ENCODE measurements at places on chromosomes 7 and 10. TPM values are rescaled to one million over a fixed set of nuclear protein-coding genes. Genes with fewer than 3 reads are reported as not detected.

DNA sequence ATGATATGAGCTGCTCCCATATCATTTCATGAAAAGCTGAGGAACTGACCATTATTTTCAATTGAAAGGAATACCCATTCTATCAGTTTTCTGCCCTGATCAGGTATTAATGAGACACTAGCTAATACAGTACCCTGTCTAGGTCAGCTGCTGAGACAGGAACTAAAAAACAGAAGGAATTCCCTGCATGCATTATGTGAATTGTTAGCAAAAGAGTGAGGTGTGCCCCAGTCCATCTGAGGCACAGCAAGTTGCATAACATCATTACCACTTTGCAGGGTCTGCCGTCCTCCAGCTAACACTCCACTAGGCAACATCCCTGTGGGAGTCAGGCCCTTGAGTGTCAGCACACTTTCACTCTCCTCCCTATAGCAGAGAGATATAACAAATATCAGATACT is 11.1 kb upstream of the MSS51 start:
- H3K27me3 ChIP-seq = no peaks in the 10 kb centered on the region
- H3K36me3 ChIP-seq = peaks cover 12% of the 10 kb centered on the region
- no peak overlapping the region for H3K27ac ChIP-seq

DNA sequence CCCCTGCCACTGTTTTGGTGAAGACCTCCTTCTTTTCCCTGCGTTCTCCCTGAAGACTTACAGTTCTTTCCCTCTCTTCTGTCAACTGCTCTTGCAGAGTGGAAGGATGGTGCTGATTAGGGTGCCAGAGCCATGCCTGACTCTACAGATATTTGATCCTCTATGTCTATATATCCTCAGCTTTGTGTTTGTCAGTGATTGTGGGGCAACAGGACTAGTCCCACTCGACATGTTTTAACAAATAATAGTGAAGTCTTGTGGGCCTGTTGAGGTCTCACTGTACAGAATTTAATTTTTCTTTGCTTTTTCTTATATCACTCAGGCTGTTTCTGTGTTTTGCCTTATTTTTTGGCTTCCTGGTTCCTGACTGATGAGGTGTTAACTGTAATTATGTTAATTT is 5.0 kb downstream of the PLEKHA1 start:
- no peak for DNase-seq
- peaks cover 1% of the 10 kb centered on the region for H3K36me3 ChIP-seq
- H3K4me3 ChIP-seq = no peak overlapping the region
- no peaks in the 10 kb centered on the region for H3K27me3 ChIP-seq
- H3K27ac ChIP-seq = no peak overlapping the region

DNA sequence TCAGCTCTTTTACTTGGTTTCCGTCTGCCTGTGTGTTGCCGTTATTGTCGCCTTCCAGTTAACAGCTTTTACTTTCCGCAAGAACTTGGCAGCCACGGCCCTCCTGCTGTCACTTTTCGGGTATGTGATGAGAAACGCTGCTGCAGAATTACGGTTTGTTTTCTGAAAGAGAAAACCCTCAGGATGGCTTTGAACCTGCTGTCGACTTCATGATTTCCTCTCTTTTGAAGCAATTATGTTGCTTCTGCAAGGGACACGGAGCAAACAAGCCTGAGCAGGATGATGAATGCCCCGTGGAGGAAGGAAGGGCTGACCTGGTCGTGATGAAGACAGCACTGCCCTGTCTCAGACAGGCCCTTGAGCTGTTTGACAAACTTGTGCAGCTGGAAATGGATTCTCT is 339.8 kb downstream of the ABCA13 start:
- no peaks in the 10 kb centered on the region for H3K36me3 ChIP-seq
- no peaks in the 10 kb centered on the region for H3K4me1 ChIP-seq
- DNase-seq = no peak
- no peak overlapping the region for H3K27ac ChIP-seq

GRCh38 chr7:121282129-121282528 is 46.7 kb upstream of the WNT16 start:
- H3K4me1 ChIP-seq = no peaks in the 10 kb centered on the region
- no peaks in the 10 kb centered on the region for H3K27me3 ChIP-seq
- no peak overlapping the region for H3K27ac ChIP-seq
- H3K36me3 ChIP-seq = no peaks in the 10 kb centered on the region
- no peak for DNase-seq

GRCh38 chr10:132981173-132981555 is 38.8 kb upstream of the CFAP46 start:
- peaks cover 13% of the 10 kb centered on the region for H3K27me3 ChIP-seq
- no peaks in the 10 kb centered on the region for H3K4me1 ChIP-seq
- H3K27ac ChIP-seq = no peak overlapping the region
- H3K36me3 ChIP-seq = no peaks in the 10 kb centered on the region
- no peak overlapping the region for H3K4me3 ChIP-seq

GRCh38 chr7:78777829-78778228 is 675.6 kb downstream of the MAGI2 start:
- no peak for DNase-seq
- H3K36me3 ChIP-seq = no peaks in the 10 kb centered on the region
- H3K4me3 ChIP-seq = no peak overlapping the region
- no peak overlapping the region for H3K27ac ChIP-seq
- no peaks in the 10 kb centered on the region for H3K4me1 ChIP-seq

GRCh38 chr10:46534828-46535524 is 21.5 kb downstream of the GPRIN2 start:
- H3K27me3 ChIP-seq = no peaks in the 10 kb centered on the region
- peaks cover 6% of the 10 kb centered on the region for H3K4me1 ChIP-seq
- no peak for DNase-seq
- H3K4me3 ChIP-seq = no peak overlapping the region
- no peak overlapping the region for H3K27ac ChIP-seq

DNA sequence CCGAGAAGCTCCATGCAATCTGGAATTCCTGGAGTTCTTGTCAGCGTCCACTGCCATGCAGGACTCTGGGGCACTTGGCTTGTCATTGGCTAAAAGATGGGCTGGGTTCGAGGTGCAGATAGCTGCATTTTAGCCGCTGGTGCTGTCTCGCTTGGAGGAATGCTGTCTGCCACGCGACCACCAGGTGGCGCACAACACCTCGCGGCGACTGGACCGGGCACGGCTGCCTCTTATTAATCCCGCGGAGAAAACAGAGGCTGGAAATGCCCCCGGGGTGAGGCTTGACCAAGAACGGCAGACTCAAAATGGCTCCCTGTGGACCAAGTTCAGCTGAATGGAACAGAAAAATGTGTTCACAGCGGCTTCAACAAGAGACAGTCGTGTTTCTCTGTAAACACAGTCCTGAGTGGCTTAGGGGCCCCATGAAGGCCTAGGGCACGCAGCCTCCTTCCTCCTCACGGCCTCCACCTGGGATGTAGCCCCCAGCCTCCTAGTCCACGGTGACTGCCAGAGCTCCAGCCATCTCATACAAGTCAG is 46.2 kb downstream of the AOC1 start:
- peaks cover 1% of the 10 kb centered on the region for H3K27me3 ChIP-seq
- peaks cover 18% of the 10 kb centered on the region for H3K4me1 ChIP-seq
- H3K4me3 ChIP-seq = no peak overlapping the region
- peak; percentile 16 for DNase-seq
- no peak overlapping the region for H3K27ac ChIP-seq
- H3K36me3 ChIP-seq = no peaks in the 10 kb centered on the region

- peaks cover 5% of the 10 kb centered on the region for H3K4me1 ChIP-seq
- peaks cover 41% of the 10 kb centered on the region for H3K27me3 ChIP-seq
- no peak overlapping the region for H3K27ac ChIP-seq
- DNase-seq = no peak
- H3K4me3 ChIP-seq = no peak overlapping the region
Measured at GRCh38 chr7:128189231-128189930, 51.7 kb upstream of the LEP start.

GRCh38 chr10:21363092-21363730 is 162.3 kb downstream of the SKIDA1 start:
- no peak overlapping the region for H3K27ac ChIP-seq
- H3K4me1 ChIP-seq = peaks cover 28% of the 10 kb centered on the region
- peak; percentile 18 for DNase-seq
- no peaks in the 10 kb centered on the region for H3K36me3 ChIP-seq

GRCh38 chr7:50658696-50659095 is 93.5 kb upstream of the DDC start:
- H3K27me3 ChIP-seq = no peaks in the 10 kb centered on the region
- no peak for DNase-seq
- H3K4me1 ChIP-seq = no peaks in the 10 kb centered on the region
- no peak overlapping the region for H3K27ac ChIP-seq
- no peaks in the 10 kb centered on the region for H3K36me3 ChIP-seq

DNA sequence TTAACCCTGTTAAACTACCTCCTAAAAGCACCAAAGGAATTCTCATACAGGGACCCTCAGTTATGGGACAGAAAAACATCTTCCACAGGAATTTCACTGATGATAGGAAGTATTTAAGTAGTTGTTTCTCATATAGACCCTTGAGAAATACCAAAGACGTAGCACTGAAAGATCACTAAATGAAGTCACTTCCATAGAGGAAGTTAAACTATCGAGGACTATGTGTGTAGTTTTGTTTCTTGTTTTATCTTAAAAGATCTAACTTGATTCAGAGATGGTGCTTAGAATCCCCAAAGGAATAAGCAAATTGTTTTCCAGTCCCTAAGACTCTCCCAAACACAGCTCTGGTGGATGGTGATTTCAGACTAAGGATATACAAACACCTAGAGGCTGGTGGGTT is 94.8 kb upstream of the AFAP1L2 start:
- peaks cover 22% of the 10 kb centered on the region for H3K4me1 ChIP-seq
- H3K27ac ChIP-seq = no peak overlapping the region
- H3K27me3 ChIP-seq = no peaks in the 10 kb centered on the region
- DNase-seq = no peak

GRCh38 chr7:137032436-137032835 is 164.0 kb downstream of the CHRM2 start:
- no peaks in the 10 kb centered on the region for H3K36me3 ChIP-seq
- H3K27me3 ChIP-seq = no peaks in the 10 kb centered on the region
- DNase-seq = no peak
- H3K4me3 ChIP-seq = no peak overlapping the region

GRCh38 chr7:82317257-82317721 is 126.3 kb downstream of the CACNA2D1 start:
- H3K36me3 ChIP-seq = no peaks in the 10 kb centered on the region
- no peaks in the 10 kb centered on the region for H3K27me3 ChIP-seq
- no peak for DNase-seq
- no peaks in the 10 kb centered on the region for H3K4me1 ChIP-seq
- H3K4me3 ChIP-seq = no peak overlapping the region
- H3K27ac ChIP-seq = no peak overlapping the region

DNA sequence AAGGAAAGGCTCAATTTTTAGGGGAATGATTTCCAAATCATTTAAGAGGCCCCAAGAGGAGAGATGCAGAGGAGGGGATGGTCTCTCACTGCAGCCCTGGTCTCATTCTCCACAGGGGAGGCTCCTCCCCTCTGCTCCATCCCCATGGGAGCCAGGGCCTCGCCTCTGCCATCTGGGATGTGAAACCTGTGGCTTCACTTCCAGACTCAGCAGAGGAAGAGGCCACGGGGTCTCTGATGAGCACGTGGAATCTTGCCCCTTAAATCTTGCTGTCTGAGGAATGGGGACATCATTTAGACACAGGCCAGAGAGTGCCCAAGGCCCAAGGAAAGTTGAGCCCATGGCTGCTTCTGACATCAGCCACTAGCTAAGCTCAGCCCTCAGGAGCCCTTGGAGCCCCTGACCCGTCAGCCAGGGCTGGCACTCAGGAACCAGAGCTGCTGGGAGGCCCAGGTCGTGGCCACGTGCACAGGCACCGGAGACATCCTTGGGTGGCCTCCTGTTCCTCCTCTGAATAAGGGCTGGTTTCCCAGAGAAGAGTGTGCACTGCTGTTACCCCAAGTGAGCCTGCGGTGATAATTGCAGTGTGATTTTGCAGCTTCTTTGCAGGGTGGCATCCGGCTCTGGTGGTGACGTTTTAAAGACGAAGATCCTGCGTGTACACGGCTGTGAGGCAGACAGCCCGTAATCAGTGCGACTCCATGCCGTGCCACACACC is 50.5 kb downstream of the VIPR2 start:
- H3K4me1 ChIP-seq = no peaks in the 10 kb centered on the region
- no peak for DNase-seq
- H3K4me3 ChIP-seq = no peak overlapping the region
- H3K36me3 ChIP-seq = no peaks in the 10 kb centered on the region

DNA sequence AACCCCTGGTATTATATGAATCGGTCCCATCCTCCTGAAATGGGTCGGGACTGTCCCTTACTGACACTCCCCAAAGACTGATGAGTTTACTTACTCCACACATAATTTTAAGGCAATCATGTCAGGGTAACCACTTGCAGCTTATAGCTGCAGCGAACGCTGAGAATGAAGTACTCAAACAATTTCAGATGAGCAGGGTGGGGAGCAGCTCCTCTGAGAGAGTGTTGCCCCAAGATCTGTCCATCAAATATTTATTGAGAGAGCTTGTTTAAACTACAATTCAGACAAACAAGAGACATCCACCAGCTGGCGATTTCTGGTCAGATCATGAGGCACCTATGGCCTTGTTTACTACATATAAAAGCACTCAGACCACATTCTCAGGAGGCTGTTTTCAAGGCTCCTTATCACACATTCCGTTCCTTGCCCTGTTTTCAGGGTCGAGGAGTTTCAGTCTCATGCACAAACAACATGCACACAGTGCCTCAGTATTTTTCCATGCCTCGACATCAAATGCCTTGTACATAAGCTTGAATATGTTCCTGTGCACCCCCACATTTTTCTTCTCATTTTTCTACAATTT is 80.1 kb downstream of the THSD7A start:
- H3K27me3 ChIP-seq = no peaks in the 10 kb centered on the region
- no peaks in the 10 kb centered on the region for H3K4me1 ChIP-seq
- H3K36me3 ChIP-seq = no peaks in the 10 kb centered on the region
- no peak for DNase-seq
- no peak overlapping the region for H3K27ac ChIP-seq
- no peak overlapping the region for H3K4me3 ChIP-seq

GRCh38 chr7:44631458-44632115 is 25.2 kb downstream of the OGDH start:
- H3K4me3 ChIP-seq = no peak overlapping the region
- H3K4me1 ChIP-seq = peaks cover 28% of the 10 kb centered on the region
- H3K27ac ChIP-seq = no peak overlapping the region
- no peaks in the 10 kb centered on the region for H3K27me3 ChIP-seq

- H3K27ac ChIP-seq = no peak overlapping the region
- no peak overlapping the region for H3K4me3 ChIP-seq
- H3K4me1 ChIP-seq = no peaks in the 10 kb centered on the region
- no peaks in the 10 kb centered on the region for H3K36me3 ChIP-seq
- no peak for DNase-seq
Measured at GRCh38 chr7:131527456-131527855, 29.0 kb downstream of the PODXL start.

- peaks cover 2% of the 10 kb centered on the region for H3K36me3 ChIP-seq
- H3K4me1 ChIP-seq = peaks cover 41% of the 10 kb centered on the region
- H3K27me3 ChIP-seq = no peaks in the 10 kb centered on the region
- DNase-seq = peak; percentile 29
Measured at GRCh38 chr7:103343758-103344452, 662 bp downstream of the DNAJC2 start.

NUTM2A gene
- 0.31 TPM for total RNA-seq

LRIT1 gene
- not detected for total RNA-seq
